Cerebellar nuclear complex (tissue), 1 donor: ENCODE measurements at places on chromosomes 13 and 19.

DNA sequence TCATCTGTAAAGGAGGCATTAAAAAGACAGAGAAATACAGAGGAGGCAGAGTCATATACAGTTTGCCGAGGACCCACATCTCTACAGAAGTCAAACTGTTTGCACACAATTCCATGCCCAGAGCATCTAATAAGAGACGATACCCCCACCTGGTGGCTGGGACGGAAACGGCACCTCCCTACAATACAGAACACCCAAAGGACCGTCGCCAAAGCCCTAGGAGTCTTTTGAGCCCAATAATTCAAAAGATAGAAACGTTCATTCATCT is 703 bp upstream of the PLEKHG2 start:
- peak; percentile 69 for DNase-seq

DNA sequence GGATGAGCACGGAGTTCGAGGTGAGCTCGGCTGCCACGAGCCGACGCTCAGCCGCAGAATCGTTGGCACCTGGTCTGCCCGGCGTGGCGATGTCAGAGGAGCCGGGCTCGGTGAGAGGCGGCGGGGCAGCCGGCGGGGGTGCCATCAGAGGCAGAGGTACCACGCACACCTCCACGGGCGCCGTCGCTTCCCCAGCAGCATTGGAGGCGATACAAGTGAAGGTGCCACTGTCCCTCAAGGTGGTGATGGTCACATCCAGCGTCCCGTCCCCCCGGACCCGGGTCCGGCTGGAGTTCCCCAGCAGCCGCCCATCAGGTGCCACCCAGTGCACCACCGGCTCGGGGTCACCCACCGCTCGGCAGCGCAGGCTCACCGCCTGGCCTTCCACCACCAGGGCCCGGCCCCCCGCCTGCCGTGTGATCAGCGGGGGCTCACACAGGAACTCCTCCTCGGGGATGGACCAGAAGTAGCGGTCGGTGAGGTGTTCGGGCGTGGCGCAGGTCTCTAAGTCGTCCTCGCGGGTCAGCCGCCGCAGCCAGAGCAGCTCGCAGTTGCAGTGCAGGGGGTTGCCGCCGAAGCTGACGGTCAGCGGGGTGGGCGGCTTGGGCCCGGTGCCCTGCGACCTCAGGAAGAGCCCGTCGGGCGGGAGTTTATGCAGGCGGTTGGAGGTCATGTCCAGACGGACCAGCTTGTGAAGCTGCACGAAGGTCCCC is 6.5 kb downstream of the LRFN1 start:
- no peak for DNase-seq

GRCh38 chr19:2477732-2478191 is 1.8 kb downstream of the GADD45B start:
- DNase-seq: no peak

DNA sequence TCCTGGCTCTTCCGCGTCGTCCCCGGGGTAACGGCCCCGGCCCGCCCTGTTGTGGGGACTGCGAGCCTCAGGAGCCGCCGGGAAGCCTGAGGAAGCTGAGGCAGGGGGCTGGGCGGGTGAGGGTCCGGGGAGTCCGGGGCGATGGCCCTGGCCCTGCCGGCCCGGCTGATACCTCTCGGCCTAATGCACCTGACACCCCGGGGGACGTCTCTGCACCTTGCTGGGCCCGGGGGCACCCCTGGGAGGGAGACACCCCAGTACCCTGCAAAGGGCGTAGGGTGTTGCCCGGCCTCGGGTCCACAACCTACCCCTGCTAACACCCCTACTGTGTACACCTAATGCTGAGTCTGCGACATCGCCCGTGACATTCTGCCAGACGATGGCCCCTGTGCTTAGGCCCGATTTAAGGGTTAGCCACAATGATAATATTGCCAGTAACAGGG is 410 bp downstream of the PIN1 start:
- DNase-seq: no peak

GRCh38 chr19:6518145-6518911 is 12.5 kb upstream of the TNFSF9 start:
- DNase-seq: no peak

DNA sequence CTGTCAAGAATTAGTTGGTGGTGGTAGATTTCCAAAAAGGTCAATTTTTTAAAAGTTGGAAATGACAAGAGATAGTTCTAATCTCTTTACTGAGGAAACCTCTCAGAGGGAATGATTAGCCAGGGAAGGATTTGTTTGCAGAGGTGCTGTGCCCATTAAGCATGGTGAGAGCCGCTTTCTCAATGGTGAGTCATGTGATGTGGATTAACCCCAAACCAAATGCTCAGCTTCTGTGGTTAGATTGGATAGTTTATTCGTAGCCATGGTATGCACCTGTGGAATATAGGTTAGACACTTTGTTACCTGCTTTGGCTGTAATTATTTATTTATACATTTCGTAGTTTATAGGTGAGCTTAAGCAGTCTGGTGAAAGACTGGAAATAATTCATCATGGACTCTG is 7.1 kb downstream of the HNRNPM start:
- DNase-seq: no peak

GRCh38 chr13:60448907-60449510 is 52.0 kb downstream of the TDRD3 start:
- no peak for DNase-seq

- DNase-seq: no peak
These were observed 533 bp upstream of the UHRF1 start for GRCh38 chr19:4908781-4909155.

DNA sequence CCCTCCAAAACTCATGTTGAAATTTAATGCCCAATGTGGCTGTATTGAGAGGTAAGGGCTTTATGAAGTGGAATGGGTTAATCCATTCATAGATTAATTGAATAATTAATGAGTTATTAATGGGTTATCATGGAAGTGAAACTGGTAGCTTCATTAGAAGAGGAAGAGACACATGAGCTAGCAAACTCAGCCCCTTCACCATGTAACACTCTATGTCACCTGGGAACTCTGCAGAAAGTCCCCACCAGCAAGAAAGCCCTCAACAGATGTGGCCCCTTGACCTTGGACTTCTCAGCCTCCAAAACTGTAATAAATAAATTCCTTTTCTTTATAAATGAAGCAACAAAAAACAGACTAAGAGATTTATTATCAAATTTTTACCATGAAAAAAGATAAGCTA is 223.5 kb downstream of the KLF12 start:
- no peak for DNase-seq

DNA sequence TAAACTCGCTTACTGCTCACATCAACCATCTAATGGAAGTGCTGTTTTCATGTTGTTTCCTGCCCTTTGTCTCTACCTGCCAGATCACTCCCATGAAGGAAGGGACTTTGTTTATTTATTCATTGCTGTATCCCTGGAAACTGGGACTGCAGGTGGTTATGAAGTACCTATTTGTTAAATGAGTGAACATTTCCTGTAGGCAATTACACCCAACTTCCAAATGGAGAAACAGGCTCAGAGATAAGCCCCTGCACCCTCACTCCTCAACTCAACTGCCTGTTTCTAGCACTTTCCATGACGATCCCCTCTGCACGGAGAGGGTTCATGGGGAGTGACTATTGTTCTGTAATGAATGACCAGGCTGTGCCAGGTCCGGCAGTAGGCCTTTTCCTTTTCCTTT is 1.9 kb upstream of the SELENOW start:
- no peak for DNase-seq

DNA sequence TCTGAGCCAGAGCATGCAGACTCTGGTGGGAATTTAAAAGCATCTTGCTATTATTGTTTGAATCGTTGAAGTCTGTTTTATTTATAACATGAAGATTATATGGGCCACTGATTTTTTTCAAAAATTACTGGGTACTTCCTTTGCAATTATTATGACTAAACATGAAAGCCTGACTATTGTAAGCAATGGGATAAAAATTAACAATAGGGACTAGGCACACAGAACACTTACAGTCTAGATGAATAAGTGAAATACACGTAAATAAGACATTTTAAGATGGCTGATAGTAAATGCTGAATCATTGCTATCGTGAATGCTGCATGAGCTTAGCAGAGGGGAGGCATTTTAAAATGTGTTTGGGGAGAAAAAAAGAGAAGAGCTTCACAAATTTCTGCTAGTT is 81.0 kb upstream of the MAB21L1 start:
- DNase-seq: no peak

- no peak for DNase-seq
These were observed 538 bp downstream of the ZNF428 start for GRCh38 chr19:43618921-43619261.

GRCh38 chr19:17487284-17488121 is 17.2 kb downstream of the SLC27A1 start:
- DNase-seq: no peak

DNA sequence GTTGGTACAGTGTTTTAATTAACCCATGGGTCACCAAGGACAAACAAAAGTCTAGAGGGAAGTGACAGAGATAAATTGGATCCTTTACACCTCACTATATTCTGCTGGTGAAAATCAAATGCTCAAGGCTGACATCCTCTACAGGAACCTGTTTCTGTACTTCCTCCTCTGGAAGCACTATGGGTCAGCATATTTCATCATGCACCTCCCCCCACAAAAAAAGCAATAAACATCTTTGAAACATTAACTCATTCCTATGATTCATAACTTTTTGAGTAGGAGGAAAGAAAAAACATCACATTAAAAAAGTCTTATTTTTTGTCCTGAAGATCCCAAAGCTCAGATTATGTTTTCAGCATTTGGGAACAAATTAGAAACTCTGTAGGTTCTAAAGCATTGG is 588.3 kb upstream of the SGCG start:
- no peak for DNase-seq

DNA sequence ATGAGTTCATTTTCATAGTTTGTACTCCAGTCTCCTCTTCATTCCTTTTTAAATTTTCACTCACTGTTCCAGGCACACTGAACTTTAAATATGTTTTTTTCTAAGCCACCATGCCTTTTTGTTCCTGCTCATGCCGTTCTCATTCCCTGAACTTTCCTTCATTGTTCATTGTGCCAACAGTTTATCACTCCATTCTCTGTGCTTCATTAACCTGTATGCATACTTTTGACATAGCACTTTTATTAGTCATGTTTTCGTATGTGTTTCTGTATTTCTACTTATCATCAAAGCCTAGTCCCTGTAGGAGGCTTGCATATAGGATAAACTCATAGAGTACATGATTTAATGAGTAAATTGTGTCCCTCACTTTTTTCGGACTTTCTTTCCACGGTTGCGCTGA is 65.3 kb downstream of the PCDH20 start:
- DNase-seq: no peak
